B cell (primary cell): ENCODE measurements at places on chromosomes 2 and 18. TPM values are rescaled to one million over a fixed set of nuclear protein-coding genes. Genes with fewer than 3 reads are reported as not detected.

DNA sequence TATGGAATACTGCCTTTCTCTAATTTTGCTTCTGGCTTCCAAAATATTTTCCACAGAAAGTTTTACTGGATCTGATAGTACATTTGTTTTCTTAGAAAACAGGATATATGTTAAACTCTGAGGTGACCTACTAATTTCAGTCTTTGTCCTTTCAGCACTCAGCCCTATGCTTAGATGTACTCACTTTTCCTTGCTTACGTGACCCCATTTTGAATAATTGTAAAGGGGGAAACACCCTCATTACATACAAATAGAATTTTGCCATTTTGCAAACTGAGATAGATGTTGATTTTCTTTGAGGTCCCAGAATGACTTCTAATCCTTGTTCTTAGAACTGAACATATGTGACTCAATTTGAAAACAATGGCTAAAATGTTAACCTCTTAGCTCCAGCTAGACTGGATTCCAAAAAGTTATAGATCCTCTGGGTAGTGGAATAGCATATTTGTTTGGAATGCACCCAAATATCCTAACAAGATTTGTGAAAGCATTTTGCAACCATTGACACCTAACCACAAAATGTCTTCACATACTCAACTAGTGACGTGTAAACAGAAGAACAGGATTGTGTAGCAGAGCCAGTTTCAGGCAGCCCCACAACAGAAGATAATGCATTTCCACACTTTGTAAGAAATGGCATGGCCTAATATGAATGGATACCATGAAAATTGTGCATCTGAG lies 44.8 kb upstream of the EHBP1 start:
- H3K4me3 ChIP-seq = no peak overlapping the region
- no peaks in the 10 kb centered on the region for H3K27me3 ChIP-seq
- H3K27ac ChIP-seq = peak overlapping the region; percentile 33
- no peak for DNase-seq

GRCh38 chr18:69399253-69399652 lies 1.4 kb upstream of the DOK6 start:
- no peaks in the 10 kb centered on the region for H3K4me1 ChIP-seq
- no peak for DNase-seq
- no peak overlapping the region for H3K4me3 ChIP-seq
- H3K27me3 ChIP-seq = peaks cover 23% of the 10 kb centered on the region
- no peaks in the 10 kb centered on the region for H3K36me3 ChIP-seq

DNA sequence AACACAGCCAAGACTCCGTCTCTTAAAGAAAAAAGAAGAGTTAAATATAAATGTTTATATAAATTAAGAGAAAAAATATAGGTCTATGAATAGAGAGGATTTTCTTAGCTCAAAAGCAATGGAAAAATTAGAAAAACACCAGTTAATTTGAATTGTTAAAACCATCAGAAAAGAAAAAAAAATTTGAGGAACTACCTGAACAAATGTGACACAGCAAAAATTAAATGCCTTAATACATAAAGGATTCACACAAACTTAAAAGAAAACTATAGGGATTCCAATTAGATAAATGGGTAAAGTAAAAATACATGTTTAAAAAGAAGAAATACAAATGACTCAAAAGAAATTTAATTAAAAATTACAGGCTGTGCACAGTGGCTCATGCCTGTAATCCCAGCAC lies 147.9 kb upstream of the DNMT3A start:
- DNase-seq = no peak
- no peak overlapping the region for H3K4me3 ChIP-seq

The TRIM43B gene
- not detected in 2 replicates for polyA plus RNA-seq

DNA sequence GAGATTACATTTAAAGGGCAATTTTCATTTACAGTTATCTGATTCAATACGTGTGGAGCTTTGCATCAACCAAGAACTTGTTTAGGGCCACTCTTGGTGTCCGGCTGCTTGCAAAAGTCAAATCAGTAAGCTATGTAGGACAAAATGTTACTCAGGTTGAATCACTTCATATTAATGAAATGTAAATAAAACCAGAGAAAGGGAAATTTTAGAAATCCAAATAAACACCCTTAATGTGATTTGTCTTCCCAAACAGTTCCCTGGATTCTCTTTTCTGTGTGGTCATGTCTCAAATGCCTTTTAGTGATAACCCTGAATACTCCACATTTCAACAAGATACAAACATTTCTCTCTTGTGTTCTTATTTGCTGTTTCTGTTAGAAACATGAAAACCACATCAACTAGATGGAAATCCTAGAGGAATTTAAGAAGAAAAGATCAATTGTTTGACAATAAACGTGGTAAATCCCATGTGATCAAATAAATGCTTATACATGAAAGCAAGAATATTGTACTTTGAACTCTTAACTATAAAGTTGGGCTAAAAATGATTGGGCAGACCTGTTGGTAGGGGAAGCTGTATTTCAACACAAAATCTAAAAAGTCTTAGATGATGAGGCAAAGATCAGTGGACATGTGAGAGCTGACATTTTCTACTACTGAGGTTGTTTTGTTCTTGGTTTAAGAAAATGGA lies 101.3 kb downstream of the CDC42EP3 start:
- no peak for DNase-seq
- no peak overlapping the region for H3K27ac ChIP-seq

The ICOS gene
- polyA plus RNA-seq = 0.21 and 1.5 TPM in 2 replicates

The COLEC12 gene
- polyA plus RNA-seq = not detected in 2 replicates
